ENCODE measurements at places on chromosomes 4 and X.

GRCh38 chr4:92433272-92433758, 129.5 kb downstream of the GRID2 start:
- no peak for DNase-seq

GRCh38 chr4:110034026-110034393, 121.3 kb downstream of the EGF start:
- no peak for DNase-seq

- no peak for DNase-seq
Measured at GRCh38 chr4:8882239-8882638, 10.6 kb upstream of the HMX1 start.

GRCh38 chr4:140343303-140343702, 30.1 kb upstream of the SCOC start:
- DNase-seq: no peak

GRCh38 chrX:118115953-118116712, 477 bp downstream of the KLHL13 start:
- DNase-seq: peak; percentile 2

DNA sequence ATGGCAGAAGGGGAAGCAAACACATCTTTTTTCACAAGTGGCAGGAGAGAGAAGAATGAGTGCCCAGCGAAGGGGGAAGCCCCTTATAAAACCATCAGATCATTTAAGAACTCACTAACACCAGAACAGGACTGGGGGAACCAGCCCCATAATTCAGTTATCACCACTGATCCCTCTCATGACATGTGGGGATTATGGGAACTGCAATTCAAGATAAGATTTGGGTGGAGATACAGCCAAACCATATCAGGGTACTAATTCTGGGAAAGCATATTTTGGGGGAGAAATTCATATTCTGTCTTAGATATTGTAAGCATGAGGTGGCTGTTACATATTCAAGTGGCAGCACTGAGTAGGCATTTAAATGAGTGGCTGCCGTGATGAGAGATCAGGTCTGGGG, 87.8 kb downstream of the RAPGEF2 start:
- DNase-seq: no peak

- no peak for DNase-seq
Measured at GRCh38 chr4:36183232-36183631, 61.1 kb downstream of the ARAP2 start.

Data from stimulated activated CD4-positive, alpha-beta T cell treated with anti-CD3 and anti-CD28 coated beads, Interleukin-1b, Interleukin-23, amount 100 ng/mL, for 48 hours (primary cell).